ENCODE measurements at places on chromosomes 5 and 9.

GRCh38 chr5:32210151-32210550 is 36.0 kb upstream of the GOLPH3 start:
- no peak for DNase-seq

GRCh38 chr5:122311961-122312590 is at the start of gene SNCAIP:
Gene SNCAIP (plus strand): TSS chr5:122312237. CDS start chr5:122391135, 78,898 bp downstream.
- DNase-seq = no peak

DNA sequence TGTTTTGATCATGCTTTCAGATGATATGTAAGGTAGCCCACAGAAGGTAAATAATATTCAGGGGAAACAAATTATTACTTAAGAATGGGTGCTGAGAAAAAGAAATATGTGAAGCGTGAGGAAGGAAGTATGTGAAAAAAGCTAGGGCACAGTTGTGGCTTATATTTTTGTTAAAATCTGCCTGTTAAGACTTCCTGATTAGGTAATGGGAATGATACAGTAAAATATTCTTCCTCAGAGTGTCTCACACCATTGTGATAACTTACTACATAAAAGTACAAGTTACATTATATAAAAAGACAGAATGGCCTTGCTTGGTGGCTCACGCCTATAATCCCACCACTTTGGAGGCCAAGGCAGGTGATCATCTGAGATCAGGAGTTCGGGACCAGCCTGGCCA is 18.7 kb upstream of the PARP8 start:
- no peak for DNase-seq

- no peak for DNase-seq
These were observed 239.5 kb downstream of the MCTP1 start for GRCh38 chr5:95045181-95045965.

DNA sequence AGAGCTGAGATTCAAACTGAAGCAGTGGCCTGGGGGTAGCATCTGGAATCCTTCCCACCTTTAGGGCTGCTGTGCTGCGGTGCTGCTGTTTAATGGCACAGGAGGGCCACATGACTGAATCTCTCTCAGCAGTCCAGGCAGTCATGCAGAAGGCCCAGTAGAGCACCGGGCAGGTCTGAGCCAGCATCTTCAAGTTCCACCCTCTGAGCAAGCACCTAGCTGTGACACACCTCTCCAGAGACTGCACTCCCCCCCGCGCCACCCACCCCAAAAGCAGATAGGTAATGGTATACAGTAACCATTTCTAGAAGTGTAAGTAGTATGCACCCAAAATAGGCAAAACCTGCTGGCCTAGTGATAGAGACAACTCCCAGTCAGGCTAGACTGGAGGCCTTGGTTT is 8.2 kb downstream of the IL4 start:
- DNase-seq = no peak

- DNase-seq = no peak
These were observed 564 bp upstream of the TOR2A start for GRCh38 chr9:127735530-127736185.

DNA sequence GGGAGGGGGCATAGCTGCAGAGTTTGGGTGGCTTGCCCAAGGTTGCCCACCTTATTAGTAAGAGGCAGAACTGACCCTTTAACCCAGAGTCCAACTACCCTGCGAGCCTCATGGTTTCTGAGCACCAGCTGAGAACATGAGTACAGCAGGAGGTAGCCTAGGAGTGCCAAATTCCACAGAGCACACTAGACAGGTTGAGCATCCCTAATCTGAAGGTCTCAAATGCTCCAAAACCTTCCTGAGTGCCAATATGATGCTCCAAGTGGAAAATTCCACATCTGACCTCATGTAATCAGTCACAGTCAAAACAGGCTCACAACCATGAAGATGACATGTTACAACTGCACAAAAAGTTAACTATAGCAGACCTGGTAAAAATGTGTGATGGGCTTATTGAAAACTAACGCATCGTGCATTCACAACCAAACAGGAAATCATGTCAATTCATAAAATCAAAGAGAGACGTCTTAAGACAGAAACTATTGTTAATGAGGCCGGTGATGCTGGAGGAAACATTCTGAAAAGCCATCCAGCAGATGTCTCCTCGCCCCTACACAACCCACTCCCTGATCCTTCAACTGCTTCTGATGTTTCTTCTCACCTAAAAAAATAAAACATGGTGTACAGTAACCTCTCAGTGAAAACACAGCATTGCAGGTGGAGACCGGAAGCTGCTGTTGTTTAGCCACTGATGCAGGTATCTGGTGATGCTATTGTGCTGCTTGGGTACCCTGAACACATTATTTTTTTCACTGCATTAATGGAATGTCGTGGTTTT is 25.0 kb downstream of the PTCH1 start:
- peak; percentile 38 for DNase-seq

GRCh38 chr9:83342006-83342405 is 196.2 kb downstream of the FRMD3 start:
- no peak for DNase-seq

- DNase-seq = no peak
These were observed 35.6 kb upstream of the COL5A1 start for GRCh38 chr9:134605966-134606357.

DNA sequence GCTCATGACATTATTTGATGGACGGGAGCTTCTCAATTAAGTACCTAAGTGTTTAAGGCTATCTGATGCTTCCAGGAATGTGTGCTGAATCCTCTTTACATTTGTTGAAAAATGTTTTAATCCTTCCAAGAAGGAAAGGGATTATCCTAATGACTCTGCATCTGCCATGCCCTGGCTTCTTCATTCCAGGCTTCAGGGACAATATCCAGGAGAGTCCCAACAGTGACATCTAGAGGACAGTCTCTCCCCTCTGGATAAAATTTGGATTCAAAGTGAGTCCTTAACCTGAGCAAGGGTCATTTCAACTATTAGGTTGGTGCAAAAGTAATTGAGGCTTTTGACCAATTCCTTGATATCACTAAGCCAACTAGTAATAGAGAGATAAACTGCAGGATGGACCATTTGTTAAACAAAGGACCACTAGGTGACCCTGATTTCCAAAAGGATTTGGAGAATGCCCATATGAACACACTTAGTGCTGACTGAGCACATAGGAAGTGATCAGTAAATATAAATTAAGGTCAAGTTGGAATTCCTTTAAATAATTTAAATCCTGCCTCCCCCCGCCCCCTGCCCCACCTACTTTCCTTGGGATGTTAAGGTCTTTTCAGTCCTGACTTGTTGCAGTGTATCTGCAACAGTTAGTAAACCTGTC is 19.1 kb downstream of the TNFSF8 start:
- DNase-seq = no peak

GRCh38 chr9:90300611-90301276 is 341.9 kb downstream of the DIRAS2 start:
- DNase-seq = no peak

- DNase-seq = no peak
These were observed 25.4 kb downstream of the HRH2 start for GRCh38 chr5:175683231-175683630.

DNA sequence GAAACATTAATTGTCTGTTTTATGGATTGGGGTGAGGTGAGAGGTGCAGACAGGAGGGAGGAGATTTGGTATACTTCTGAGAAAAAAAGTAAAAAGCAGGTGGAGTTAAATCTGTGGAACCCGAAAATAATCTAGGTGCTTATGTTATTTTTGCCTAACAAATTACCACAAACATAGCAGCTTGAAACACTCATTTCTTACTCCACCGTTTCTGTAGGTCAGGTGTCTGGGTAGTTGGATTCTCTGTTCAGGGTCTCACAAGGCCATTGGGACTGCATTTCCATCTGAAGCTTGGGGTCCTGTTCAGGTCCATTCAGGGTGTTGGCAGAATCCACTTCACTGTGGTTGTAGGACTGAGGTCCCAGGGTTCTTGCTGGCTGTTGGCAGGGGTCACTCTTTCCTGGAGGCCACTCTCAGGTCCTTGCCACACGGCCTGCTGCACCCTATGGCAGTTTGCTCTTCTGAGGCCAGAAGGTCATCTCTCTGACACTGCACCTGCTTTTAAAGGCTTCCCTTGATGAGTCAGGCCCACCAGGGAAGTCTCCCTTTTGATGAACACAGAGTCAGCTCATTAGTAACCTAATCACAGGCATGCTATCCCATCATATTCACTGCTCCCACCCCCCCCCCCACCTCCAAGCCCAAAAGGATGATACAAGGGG is 82.2 kb downstream of the TRIO start:
- DNase-seq = no peak

GRCh38 chr9:38051780-38052546 is 17.1 kb downstream of the SHB start:
- no peak for DNase-seq

DNA sequence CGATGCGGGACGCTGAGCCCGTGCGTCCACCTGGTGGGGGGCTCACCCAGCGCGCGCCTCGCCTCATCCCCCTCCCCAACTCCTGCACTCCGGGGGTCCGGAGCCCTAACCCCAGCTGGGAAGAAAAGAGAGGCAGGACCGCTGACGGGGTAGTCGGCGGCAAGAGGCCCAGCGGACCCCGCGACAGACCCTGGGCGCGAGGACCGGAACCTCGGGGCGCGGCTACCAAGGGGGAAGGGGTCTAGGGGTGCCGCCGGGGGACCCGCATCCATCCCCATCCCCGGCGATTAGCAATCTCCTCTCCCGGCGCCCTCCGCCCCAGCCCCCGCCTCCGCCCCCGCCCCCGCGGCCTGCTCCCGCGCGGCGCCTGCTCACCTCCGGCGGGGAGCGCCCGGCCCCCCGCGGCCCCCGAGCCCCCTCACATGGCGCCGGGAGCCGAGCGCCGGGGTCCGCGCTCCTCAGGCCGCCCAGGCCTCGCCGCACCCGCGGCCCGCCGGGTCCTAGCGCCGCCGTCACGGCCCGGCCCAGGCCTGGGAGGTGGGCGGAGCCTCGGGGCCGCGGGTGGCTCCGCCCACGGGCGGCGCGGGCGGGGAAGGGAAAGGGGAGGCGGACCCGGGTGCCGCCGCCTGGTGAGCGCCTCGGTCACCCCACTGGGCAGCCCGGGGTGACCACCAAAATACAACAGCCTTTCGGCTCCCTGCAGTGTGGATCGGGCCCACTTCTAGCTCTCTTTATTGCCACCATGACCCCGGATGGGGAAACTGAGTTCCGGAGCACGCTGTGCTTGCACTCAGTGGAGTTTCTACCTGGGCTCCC is at the start of gene ST6GALNAC6:
Gene ST6GALNAC6 (minus strand): TSS at position 476 of the 816 bp plus-strand sequence. CDS start 1,622 bp downstream, outside the sequence.
- peak; percentile 75 for DNase-seq

DNA sequence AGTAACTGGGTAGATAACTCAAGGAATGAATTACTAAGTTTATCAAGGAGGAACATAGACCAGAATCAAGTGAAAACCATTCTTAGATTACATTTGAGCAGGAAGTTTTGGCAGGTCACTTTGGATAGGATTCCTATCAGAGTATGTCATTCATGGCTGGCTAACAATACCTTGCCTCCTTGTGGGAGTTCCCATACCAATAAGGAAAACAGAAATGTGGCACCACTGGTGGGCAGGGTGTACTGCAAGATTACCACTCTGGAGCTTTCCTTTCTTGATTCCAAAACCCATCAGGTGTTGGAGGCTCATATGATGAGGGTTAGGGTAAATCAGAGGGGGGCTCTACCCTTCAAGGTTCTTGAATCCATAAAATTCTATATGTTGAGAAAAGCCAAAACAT is 18.6 kb upstream of the SPATA31D1 start:
- no peak for DNase-seq

GRCh38 chr5:35133186-35133585 is 85.4 kb upstream of the AGXT2 start:
- DNase-seq = no peak

DNA sequence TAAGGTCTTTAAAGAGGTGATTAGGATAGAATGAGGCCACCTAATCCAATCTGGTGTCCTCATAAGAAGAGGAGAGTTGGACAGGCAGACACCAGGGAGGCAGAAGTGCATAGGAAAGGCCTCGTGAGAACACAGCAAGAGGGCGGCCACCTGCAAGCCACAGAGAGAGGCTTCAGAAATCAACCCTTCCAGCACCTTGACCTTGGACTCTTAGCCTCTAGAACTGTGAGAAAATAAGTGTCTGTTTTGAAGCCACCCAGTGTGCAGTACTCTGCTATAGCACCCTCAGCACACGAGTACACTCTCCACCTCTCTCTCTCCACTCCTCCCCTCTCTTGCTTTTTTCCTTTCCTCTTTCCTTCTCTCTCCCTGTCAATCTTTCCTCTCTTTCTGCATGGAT is 26.8 kb downstream of the NIPAL4 start:
- DNase-seq = no peak

GRCh38 chr5:72598401-72599064 is 91.3 kb upstream of the ZNF366 start:
- peak; percentile 5 for DNase-seq

- DNase-seq = peak; percentile 36
These were observed 291.8 kb upstream of the DAB2 start for GRCh38 chr5:39716532-39717028.

- no peak for DNase-seq
These were observed 67.9 kb upstream of the UNC5A start for GRCh38 chr5:176742246-176743105.

DNA sequence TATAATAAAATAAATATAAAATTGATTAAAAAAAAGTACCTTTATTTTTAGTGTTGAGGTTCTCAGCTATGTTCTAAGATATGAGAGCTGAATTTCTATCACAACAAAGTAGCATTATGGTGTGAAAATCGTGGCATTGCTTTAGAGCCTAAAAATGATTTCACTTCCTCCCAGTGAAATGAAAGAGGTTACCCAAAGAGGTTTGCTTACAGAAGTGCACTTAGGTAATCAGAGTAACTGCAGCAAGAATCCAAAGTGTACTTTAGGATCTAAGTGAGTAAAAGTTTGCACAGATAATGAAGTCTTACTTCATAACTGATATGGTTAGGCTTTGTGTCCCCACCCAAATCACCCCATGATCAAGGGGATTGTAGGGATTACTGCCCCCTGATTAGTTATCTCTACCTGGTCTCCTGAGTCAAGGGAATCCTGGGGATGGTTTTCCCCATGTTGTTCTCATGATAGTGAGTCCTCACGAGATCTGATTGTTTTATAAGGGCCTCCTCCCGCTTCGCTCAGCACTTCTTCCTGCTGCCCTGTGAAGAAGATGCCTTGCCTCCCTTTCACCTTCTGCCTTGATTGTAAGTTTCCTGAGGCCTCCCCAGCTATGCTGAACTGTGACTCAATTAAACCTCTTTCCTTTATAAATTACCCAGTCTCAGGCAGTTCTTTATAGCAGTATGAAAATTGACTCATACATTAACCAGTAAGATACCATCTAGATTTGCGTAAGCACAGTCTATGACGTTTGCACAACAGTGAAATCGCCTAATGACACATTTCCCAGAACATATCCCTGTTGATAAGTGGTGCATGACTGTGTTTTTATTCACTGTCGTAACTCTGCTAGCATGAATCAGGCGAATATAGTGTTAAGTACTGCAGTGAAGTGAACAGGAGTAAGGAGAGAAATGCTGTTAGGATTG is 40.3 kb upstream of the LRRC70 start:
- no peak for DNase-seq

- DNase-seq = no peak
These were observed 9.1 kb downstream of the ANGPTL2 start for GRCh38 chr9:127113191-127113972.

Data from CD4-positive, alpha-beta T cell treated with Interleukin-10 for 1 hour (primary cell).